H9 (cell line): ENCODE measurements at places on chromosomes 11 and 22.

DNA sequence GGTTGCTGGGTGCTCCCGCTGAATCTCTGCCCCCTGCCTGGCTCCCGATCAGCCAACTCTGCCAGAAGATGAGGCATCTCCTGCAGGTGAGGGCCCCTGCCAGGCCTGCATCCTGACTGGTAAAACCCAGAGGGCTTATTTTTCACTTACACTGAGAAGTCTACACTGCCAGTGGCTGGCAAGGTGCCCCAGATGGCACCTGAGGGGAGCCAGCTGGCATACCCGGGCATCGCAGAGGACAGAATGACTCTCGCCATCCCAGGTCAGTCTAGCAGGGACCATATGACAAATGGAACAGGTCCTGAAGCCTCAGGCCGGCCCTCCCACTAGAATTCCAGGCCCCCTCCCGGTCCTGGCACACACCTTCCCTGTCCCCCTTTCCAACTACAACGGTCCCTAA, 30.9 kb downstream of the MACROD1 start:
- no peak for DNase-seq

- no peak for DNase-seq
Observed at GRCh38 chr11:104408630-104409029, 244.7 kb upstream of the PDGFD start.

- no peak for DNase-seq
Observed at GRCh38 chr11:64089027-64089360, 53.3 kb downstream of the FLRT1 start.

DNA sequence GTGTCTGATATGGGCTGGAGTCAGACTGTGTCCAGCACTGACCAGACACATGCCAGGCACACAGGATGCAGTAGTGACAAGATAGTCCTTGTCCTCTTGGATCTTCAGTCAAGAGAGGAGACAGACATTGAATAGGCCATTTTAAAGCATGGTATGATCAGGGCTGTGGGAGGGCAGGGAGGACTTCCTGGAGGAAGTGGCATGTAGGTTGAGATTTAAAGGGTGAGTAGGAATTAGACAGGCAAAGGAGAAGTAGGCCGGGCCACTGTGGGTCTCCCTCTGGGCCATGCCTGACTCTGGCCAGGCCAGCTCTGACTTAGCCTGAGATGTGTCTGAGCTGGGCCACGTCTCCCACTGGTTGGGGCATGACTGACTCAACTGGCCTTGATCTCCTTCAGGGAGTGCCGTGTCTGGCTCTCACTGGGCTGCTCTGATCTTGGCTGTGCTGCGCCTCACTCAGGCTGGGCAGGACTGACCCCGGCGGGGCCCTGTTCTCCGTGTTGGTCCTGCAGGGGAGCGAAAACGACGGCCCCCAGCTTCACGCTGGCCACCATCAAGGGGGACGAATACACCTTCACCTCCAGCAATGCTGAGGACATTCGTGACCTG, 71.2 kb downstream of the MYO7A start:
- no peak for DNase-seq

GRCh38 chr11:74255741-74256375, 55.6 kb downstream of the P4HA3 start:
- peak; percentile 40 for DNase-seq

DNA sequence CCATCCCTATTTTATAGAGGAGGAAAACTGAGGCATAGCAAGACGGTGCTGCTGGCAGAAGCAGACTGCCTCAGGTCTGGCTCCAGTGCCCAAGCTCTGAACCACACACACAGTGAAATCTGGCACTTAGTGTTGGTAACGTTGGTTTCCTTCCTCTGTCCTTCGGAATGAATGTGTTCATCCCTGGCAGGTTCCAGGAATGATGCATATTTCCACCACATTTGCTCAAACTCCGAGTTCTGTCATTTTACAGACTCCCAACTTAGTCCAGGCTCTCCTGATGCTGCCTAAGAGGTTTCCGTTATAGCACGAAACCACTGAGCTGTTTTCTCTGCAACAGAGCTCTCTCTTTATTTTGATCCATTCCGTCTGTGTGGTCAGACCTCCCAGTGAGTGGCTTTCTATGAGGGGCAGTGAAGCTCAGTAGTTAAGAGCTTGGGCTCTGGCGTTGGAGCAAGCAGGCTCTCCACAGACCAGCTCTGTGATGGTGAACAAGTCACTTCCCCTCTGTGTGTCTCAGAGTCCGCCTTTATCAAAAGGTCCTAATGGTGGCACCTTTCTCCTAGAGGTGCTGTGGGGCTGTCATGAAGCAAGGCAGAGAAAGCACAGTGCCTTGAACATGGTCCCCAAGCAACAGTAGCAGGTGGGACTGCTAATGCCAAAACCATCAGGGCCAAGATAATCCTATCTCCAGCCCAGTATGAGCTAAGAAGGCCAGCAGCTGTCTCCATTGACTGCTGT, 200.3 kb downstream of the MYO18B start:
- no peak for DNase-seq

- DNase-seq = no peak
Observed at GRCh38 chr11:31995032-31995431, 95.8 kb upstream of the RCN1 start.

DNA sequence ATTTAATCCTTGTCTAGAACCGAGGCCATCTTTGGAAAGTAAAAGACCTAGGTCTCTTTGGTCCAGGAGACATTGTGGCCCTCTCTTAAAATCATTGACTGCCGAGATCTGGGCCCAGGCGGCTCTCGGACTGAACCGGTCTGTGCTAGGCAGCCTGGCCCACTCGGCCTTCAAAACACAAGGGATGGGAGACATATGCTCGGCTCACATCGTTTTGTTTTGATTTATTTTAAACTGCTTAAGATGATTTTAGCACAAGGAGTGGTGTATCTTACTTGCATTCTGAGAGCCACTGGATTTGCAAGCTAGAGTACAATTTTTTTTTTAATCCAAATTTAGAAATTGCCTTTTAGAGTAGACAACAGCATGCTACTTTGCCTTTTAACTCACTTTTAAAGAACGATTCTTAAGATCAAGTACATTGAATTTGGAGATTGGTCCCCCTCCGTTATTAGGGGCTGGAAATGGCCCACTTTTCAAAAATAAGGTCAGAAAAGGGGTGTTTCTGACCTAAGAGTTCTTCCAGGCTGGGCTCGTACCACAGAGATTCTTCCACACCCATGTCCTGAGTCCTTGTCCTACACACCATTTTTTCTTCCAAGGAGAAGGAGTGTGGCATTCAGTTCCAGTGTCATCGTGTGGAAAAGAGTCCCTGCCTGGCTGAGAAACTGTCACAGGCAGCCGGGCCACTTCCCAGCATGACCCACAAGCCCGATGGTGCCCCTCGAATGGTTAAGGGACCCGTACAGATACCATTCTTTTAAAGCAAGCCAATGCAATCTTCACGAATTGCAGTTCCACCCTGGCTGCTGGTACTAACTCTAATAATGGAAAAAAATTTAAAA, 80.5 kb upstream of the WNT7B start:
- peak; percentile 9 for DNase-seq

GRCh38 chr22:29224121-29224858, 18.6 kb downstream of the EMID1 start:
- no peak for DNase-seq

DNA sequence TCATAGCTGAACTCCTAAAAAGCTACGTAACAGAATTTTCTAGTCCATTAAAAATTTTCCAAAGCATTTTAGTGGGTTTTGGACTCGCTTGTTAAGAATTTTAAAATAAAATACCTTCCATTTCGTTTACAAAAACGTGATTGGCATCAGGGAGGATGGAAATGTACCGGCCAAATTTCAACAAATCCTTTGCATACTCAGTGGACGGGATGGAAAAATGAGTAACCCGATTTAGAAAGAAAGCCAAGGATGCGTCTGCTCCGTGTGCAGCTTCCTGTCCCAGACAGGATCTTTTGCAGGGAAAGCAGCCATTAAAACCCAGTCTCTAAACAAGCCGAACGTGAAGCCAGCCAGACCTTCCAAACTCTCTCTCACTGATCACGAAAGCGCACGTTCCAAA, 15.6 kb downstream of the TMEM184B start:
- no peak for DNase-seq

GRCh38 chr11:122749005-122749687, 89.2 kb upstream of the CRTAM start:
- no peak for DNase-seq

DNA sequence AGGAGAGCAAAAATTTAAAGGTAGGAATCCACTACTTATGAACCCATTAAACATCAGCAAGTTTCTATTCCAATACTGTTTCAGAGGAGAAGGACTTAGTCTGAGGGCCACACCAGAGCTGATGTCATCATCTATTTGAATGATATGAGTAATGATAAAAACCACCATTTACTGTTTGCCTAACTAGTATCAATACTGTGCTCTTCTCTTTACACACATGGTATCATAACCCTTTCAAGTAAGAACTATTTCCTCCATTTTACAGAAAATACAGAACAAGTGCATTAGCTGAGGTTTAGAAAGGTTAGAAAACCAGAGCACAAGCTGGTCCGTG, 651.3 kb upstream of the KIRREL3 start:
- no peak for DNase-seq

- DNase-seq = no peak
Observed at GRCh38 chr11:65071907-65072630, 11.8 kb downstream of the CDCA5 start.

- DNase-seq = no peak
Observed at GRCh38 chr22:46128606-46129005, 21.7 kb upstream of the PPARA start.

DNA sequence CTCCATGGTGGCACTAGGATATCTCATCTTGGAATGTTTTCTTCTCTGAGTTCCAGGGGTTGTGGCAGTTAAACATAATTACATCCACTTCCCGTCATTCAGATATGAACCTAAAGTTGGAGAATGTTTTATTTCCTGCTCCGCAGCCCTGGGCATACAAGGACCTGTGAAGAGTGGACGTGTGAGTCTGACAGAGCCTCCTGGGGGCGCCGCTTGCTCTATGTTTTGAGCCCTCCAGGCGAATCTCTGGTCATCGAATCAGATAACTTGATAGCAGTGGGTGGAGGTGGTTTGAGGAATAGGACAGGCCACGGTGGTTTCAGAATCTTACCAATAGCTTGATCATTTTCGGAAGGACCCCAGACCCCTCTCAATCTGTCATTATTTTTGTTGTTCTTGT, 174.2 kb downstream of the NTM start:
- peak; percentile 60 for DNase-seq

- DNase-seq = peak; percentile 53
Observed at GRCh38 chr11:134978388-134979088, 566.5 kb upstream of the B3GAT1 start.

DNA sequence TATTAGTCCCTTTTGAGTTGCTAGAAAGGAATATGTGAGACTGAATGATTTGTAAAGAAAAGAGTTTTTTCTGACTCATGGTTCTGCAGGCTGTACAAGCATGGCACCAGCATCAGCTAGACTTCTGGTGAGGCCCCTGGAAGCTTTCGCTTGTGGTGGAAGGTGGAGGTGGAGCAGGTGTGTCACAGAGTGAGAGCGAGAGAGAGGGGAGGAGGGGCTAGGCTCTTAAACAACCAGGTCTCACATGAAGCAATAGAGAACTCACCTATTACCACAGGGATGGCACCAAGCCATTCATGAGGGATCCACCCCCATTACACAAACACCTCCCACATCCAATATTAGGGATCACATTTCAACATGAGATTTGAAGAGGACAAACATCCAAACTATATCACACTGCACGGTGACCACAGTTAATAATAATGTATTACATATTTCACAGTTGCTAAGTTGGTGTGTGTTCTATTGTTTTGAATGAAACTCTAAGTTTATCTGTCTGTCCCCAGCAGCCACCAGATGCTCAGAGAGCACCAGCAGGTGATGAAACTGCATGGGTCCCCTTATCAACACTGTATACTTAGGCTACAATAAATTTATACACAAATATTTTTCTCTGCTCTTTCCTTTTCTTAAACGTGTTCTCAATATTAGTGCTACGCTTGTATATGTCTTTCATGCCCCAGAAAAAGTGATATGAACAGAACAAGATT, 14.1 kb downstream of the ZFP91 start:
- DNase-seq = no peak

DNA sequence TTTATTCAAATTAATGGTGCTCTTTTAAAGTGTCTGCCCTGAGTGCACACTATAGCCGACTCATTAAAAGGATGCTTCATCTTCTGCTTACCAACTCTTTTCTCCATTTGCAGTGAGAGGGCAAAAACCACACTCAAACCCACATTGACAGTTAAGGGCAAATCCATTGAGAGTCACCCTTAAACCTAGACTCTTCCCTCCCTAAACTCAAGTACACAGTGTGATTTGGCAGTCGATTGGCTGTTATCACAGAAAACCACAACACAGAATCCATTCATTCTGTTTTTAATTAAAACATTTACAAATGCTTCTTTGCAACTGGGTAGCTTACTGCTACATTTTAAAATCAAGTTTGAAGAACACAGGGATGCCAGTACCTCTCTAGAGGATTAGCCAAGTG, 120.0 kb downstream of the CADM1 start:
- DNase-seq = no peak

- DNase-seq = no peak
Observed at GRCh38 chr11:8980485-8980884, 16.2 kb upstream of the TMEM9B start.

DNA sequence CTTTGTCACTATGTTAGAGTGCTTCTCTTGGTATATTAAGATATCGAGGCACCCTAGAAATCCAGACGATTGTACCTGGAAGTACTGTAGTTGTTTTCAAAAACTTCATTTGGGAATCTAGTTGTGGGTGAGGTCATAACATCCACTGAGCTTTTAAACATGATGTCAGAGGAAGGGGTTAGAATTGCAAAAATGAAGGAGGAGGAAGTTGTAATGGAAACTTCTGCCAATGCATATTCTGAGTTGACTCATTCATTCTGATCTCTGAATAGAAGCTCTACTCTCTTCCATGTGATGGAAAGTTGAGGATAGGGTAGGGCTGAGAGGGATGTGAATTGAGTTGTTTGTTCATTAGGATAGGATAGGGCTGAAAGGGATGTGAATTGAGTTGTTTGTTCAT, 7.7 kb downstream of the CD44 start:
- no peak for DNase-seq

DNA sequence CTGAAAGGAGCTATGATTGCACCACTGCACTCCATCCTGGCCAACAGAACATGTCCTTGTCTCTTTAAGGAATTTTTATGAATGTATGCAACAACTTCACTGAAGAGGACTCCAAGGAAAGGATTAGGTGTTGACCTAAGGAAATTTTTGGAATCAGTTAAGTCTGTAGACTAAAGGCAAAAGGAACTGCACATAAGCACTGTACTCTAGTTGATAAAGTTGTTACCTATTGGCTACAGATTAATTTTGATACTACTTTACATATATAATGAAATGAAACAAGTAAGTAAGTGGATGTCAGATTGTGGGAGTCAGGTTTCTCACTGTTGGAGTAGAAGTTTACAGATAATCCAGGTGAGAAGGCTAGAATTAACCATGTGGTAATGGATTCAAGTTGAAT, 36.5 kb downstream of the TUG1 start:
- no peak for DNase-seq

DNA sequence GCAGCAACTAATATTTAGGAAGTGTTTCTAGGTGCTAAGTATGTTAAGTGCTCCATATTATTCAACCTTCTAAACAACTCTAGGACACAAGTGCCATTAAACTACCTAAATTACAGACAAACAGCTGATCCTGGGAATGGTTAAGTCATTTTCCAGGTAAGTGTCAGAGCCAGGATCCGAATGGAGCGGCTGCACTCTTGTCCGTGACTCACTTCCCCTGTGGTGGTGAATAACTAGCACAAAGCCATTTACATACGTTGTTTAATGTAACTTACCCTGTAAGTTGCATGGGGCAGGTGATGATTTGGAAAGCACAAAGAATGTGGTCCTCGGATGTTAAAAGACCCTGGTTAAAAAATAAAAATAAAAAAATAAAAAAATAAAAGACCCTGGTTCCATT, 8.8 kb upstream of the PRG2 start:
- DNase-seq = no peak
